ENCODE measurements at places on chromosomes 11 and 22.

DNA sequence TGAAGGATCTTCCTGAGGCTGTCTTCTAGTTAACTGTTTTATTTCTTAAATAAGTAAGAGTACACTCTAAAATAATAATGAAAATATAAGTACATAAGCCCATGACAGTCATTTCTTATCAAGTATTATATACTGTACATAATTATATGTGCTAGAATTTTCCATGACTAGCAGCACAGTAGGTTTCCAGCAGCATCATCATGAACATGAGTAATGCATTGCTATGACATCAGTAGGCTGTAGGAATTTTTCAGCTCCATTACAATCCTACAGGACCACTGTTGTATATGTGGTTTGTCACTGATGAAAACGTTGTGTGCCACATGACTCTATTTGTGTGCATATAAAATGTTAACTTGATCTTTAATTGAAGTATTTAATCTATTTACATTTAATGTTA, 22.0 kb downstream of the ZNF202 start:
- no peak for DNase-seq

- no peak for DNase-seq
Measured at GRCh38 chr11:61968758-61969390, 1.4 kb upstream of the FTH1 start.

DNA sequence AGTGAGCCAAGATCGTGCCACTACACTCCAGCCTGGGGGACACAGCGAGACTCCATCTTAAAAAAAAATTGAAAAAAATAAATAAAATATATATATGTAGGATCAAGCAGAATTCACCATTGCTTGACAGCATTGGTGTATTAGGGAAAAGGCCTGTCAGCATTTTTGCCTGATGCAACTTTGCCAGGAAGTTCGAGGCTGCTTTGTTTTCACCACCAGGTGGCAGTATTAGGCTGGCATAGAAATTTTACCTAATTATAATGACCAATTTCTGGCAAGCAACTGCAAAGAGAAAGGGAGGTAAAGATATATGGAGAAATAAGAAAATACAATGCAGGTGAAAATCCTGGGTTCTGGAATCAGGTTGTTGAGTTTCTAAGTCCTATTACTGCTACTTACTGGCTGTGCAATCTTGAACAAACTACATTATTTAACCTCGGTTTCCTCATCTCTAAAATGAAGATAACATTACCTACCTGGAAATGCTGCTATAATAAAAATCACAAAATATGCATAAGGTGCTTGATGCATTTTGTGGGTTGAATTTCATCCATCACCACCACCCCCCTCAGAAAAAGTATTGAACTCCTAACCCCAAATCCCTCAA, 24.7 kb downstream of the LAYN start:
- DNase-seq = no peak

GRCh38 chr11:122692444-122692843, 36.9 kb downstream of the UBASH3B start:
- DNase-seq = no peak

DNA sequence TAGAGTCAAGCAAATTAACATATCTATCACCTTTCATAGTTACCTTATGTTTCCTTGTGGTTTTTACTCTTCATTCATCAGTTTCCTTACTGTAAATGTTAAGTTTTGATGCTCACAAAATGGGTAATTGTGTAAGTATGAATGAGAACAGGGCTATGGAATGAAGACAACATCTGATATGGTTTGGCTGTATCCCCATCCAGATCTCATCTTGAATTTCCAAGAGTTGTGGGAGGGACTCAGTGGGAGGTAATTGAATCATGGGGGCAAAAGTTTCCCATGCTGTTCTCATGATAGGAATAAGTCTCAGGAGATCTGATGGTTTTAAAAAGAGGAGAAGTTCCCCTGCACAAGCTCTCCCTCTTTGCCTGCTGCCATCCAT, 107.6 kb downstream of the CCDC34 start:
- DNase-seq = no peak

GRCh38 chr11:1532014-1532586, 40.0 kb downstream of the DUSP8 start:
- no peak for DNase-seq

GRCh38 chr11:119641983-119642745, 86.8 kb downstream of the NECTIN1 start:
- no peak for DNase-seq

GRCh38 chr22:25880524-25880923, 138.5 kb downstream of the MYO18B start:
- no peak for DNase-seq

- DNase-seq = no peak
Measured at GRCh38 chr11:48150213-48150612, 66.4 kb upstream of the OR4B1 start.
